Stimulated activated CD4-positive, alpha-beta T cell treated with anti-CD3 and anti-CD28 coated beads, Interleukin-15, amount 100 ng/mL, for 24 hours (primary cell): ENCODE measurements at places on chromosomes 7 and 10.

GRCh38 chr10:97385565-97385964, 15.6 kb downstream of the RRP12 start:
- no peak for DNase-seq

GRCh38 chr10:47076949-47077361, 165.7 kb downstream of the PTPN20 start:
- DNase-seq = peak; percentile 6

DNA sequence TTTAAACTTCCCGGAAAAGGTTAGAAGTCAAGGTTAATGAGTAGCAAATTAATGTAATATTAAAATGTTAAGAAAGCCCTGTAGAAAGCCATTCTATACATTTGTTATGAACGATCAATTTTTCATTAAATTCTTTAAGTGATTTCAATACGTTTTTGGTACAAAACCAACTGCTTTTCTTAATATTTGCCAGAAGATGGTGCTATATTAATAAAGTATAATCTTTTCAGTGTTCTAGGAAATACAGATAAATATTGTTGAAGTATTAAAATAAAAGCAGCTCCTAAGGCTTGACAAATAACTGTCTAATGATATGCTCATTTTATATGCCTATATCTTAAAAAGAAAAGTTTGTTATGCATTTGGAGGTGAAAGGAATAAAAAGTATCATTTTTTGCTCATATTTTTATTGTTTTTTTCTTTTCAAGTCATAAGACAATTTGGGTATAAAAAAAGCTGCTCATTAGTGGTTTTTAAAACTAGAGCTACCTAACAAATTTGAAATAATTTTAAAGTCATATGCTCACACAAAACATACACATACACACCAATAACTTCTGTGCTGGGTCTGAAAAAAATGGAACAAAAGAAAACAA, 130.3 kb upstream of the POT1 start:
- no peak for DNase-seq

DNA sequence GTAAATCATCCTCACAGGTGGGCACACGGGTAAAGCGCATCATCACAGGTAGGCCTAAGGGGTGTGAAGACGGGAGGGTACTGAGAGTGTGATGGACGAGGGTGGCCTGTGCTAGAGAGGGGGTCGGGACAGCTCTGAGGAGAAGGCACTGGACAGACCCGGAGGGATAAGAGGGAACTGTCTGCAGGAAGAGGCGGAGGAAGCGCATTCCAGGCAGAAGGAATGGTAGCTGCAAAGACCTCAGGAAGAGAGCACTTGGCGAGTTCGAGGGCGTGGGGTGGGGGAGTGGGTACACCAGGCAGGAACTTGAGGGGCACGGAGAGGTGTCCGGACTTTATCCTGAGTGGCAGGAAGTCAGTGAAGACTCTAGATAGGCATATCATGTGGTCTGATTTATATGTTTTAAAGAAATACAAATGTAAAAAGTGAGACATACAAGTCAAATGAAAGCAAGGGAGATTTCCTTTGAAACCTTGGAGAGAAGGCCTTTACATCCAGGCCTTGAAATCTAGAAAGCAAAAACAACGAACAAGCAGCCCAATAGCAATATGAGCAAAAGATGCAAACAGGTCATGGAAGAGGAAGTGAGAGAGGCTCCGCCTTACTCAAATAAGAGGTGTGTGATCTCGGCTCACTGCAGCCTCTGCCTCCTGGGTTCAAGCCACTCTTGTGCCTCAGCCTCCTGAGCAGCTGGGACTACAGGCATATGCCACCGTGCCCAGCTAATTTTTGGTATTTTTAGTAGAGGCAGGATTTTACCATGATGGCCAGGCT, 3.6 kb downstream of the LHPP start:
- no peak for DNase-seq

DNA sequence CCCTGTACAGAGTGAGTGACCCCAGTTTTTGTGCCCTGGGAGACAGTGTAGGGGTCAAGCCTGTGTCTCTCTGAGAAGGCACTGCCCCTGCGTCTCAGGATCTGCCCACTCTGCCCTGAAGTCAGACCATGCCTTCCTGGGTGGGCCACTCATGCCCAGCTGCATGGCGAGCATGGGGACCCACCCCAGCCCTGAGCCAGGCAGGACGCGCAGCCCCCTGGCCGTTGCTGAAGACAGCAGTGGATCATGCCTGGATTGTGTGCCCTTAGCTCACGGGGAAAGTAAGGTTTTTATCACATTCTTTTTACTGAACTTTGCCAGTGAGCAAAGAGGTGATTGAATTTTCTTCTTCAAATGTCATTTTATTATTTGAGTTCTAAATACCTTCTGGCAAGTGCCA, 66.2 kb downstream of the WDR37 start:
- no peak for DNase-seq

GRCh38 chr7:45162311-45162845, 4.8 kb downstream of the RAMP3 start:
- DNase-seq = no peak

DNA sequence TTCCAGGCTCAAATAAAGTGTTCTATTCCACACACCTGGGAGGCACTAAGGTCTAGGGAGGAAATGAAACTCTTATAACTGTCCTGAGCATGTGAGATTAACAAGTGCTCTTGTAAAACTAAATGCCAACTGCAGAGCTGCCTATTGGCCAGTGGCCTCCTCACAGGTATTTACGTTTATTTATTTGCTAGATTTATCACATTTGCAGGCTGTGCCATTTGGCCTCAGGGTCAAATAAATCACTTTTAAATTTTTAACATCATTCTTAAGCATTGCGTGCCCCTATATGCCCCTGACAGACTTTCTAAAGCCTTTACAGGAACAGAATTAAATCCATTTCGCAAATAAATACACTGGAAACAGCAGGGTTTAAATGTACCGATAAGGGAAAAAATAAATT, 381.8 kb upstream of the NFE2L3 start:
- no peak for DNase-seq
